ENCODE measurements at places on chromosomes 11 and 22.

DNA sequence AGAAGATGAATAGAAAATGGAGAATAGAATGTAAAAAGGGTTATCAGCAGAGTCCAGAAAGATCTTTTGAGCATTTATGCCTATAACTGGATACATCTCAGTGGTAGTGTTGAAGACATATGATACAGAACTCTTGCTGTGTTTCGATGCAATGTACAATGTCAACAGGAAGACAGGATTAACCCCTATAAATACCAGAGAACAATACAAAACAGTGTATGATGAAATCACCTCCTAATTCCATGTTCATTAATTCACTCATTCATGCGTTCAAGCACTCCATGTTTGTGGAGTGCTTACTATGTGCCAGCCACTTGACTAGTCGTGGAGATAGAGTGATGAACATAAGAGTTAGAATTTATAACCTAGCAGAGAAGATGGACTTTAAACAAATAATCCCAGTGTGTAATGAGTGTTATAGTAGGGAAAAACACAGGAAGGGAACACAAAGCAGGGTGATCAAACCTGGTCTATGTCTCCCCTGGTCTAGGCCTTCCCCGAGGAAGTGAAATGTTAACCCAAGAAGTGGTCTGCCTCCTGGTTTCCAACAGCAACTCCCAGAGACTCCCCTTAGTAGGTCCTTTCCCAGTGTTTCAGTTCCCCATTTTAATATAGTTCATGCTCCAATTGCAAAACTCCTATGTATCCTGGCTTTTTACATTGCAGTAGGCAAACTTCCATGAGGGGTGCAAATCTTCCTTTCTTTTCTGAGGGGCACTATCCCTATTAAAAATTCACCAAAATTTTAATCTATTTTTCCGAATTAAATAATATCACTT is 9.1 kb upstream of the SESN3 start:
- no peak for DNase-seq

DNA sequence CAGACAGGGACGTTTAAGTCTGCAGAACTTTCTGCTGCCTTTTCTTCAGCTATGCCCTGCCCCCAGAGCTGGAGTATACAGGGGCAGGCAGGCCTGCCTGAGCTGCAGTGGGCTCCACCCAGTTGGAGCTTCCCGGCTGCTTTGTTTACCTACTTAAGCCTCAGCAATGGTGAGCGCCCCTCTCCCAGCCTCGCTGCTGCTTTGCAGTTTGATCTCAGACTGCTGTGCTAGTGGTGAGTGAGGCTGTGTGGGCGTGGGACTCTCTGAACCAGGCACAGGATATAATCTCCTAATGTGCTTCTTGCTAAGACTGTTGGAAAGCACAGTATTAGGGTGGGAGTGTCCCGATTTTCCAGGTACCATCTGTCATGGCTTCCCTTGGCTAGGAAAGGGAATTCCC is 38.5 kb downstream of the NELL1 start:
- no peak for DNase-seq

DNA sequence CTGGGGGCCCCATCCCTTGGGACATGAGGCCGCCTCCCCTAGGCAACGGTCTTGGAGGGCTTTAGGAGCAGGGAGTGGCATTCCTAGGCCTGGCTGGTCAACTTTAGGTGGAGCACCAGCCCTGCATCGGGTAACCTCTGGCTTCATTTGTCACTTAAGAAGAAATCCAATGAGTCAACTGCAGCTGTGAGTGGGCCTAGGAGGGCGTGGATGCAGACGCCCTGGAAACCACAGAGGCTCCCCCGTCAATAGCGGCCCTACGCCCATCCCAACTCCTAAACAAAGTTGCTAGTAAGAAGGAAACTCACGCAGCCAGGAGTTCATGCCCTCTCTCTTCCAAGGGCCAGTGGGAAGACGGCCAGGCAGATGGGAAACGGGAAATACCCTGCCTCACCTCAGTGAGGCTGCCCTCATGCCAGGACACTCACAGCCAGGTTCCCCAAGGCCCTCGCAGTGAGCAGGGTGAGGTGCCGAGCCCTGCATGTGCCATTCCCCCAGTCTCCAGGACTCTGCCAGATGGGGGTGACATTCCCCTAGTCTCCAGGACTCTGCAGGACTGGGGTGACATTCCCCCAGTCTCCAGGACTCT is 20.8 kb downstream of the BID start:
- DNase-seq: no peak

GRCh38 chr22:47207846-47208554 is 445.6 kb downstream of the TBC1D22A start:
- no peak for DNase-seq

DNA sequence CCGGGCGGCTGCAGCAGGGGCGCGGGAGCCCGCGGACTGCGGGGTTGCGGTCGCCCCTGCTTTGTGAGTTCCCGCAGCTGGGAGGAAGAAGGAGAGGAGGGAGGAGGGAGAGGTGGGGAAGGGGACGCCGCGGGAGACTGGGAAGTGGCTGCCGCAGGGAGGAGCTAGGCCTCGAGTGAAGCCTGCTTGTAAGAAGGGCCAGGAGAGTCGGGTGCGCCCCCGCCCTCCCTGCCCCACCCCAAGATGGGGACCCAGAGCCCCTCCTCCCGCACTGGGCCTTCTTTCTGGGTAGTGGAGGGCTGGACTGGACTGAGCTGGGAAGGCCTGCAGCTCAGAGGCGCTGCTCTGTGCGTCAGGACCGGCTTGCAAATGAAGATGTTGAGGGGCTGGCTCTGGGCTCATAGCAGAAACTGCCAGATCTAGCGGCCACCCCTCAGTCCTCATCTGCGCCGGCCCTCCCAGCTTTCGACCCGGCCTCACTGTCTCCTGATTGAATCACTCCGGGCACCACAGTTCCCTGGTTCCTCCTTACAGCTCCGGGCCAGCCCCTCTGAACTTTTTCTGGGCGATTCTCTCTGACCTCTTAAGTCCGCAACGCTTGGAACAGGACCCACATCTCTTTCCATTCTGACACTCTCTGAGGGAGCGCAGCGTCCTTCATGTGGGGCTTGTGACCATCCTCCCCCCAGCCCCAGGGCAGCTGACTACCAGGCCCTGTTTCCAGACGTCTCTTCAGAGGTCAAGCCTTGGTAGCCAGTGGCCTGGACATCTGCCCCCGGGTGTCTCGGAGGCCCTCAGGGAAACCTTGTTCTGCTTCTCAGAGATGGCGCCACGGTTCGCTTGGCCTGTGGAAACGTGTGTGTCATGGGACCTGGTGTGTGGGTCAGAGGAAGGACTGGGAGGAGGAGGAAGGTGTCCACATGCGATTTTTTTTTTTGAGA is 21.9 kb downstream of the SERPINH1 start:
- DNase-seq: peak; percentile 54

GRCh38 chr11:31582697-31583096 is 73.1 kb downstream of the ELP4 start:
- DNase-seq: no peak

GRCh38 chr11:108196901-108197300 is 25.5 kb downstream of the NPAT start:
- DNase-seq: no peak

DNA sequence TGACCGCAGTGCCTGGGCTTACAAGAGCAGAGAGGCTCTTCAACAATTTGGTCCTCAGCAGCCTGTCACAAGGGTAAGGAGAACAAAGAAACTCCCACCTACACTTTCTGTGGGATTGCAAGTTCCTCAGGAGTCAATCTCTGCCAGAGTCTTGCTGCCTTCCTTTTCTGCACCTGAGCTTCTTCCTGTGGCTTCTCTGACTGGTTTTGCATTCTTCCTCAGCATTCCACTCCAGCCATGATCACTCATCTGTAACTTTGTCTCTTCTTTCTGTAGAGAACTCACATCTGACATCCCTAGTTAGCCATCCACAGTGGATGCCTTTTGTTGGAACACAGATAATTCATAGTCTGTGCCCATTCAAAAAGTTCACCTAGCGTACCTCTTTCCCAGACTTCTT is 14.2 kb upstream of the OR6A2 start:
- DNase-seq: no peak

GRCh38 chr22:31748490-31748889 is 1.4 kb downstream of the PRR14L start:
- no peak for DNase-seq

GRCh38 chr22:38881997-38882879 is 10.2 kb upstream of the CBX6 start:
- DNase-seq: no peak

DNA sequence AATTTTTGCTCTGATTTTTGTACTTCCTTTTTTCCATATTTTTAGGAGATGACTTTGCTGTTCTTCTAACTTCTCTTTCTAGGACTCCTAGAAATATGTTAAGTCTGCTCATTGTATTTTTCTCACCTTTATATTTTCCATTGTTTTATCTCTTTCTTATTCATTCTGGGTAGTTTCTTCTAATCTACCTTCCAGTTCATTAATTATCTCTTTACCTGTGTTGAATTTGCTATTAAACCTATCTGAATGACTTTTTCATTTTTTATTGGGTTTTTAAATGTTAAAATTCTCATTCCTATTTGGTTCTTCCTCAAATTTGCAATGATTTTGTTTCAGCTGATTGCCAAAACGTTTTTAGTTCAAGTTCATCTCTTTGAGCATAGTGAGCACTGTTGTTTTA is 27.8 kb upstream of the EHF start:
- no peak for DNase-seq

DNA sequence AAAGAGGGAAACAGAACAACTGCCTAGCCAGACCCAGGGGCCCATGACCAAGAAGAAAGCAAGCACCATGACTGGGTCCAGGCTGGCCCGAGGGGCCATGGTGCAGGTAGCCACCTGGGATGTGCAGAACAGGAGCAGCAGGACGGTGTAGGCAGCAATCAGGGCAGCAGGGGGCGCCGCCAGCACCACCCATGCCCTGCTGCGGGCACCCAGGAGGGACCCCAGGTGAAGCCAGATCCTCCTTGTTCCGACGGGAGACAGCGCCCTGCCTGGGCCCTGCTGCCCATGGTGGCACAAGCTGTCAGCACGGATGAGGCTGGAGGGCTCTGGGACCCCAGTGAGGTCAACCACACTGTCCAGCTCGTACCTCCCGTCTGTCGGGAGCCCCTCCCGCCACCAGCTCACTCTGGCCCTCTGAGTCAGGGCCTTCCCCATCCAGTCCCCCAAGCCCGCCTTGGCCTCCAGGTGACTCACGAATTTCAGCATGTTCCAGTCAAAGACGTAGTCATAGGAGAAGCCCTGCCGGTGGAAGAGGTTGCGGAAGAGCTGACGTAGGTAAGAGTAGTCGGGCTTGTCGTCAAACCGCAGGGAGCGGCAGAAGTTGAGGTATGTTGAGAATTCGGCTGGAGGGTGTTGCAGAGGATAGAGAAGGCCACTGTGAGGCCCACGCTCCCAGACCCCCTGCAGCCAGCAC is 18.8 kb downstream of the CSNK1E start:
- DNase-seq: no peak

GRCh38 chr11:65170058-65170534 is at the start of gene SPDYC:
SPDYC (plus strand) TSS chr11:65170233; CDS start chr11:65171358, 1,125 bp downstream.
- DNase-seq: no peak

DNA sequence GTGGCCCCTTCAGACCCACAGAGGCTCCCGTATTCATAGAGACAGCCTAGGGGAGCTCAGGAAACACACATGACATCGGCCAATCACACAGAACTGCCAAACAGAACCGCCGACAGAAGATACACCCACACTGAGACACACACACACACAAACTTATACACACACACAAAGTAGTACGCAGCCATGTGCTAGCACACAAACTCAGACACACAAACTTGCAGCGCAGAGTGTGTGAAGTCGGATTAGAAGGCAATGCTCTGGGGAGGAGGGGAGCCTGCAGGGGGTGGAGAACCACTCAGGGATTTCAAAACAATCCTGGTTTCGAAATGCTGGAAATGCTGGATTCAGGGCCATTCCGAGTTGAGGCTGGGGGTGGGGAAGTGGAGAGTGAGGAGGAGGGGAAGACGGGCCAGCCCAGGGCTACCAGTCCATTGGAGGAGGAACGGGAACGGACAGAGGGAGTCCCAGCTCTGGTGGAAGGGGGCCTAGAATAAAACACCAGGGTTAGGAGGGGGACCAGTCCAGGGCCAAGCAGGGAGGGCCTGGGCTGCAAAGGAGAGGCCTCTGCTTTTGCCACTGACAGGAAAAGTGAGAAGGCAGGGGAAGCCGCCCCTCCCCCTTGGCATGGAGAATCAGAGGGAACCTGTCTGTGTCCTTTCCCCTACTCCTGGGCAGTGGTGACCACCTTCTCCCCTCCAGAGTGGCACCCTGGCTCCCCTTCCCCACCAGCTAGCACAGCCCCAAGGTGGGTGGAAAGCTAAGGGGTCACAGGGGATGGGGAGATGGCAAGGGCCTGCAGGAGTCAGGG is 4.4 kb downstream of the BCL9L start:
- no peak for DNase-seq

- no peak for DNase-seq
These were observed 565.9 kb downstream of the ETS1 start for GRCh38 chr11:128021349-128022006.

GRCh38 chr22:24503843-24504338 is 8.8 kb downstream of the UPB1 start:
- no peak for DNase-seq

GRCh38 chr11:35088226-35088625 is 50.7 kb upstream of the CD44 start:
- DNase-seq: no peak

GRCh38 chr22:17931400-17931825 is 92.9 kb downstream of the MICAL3 start:
- no peak for DNase-seq

DNA sequence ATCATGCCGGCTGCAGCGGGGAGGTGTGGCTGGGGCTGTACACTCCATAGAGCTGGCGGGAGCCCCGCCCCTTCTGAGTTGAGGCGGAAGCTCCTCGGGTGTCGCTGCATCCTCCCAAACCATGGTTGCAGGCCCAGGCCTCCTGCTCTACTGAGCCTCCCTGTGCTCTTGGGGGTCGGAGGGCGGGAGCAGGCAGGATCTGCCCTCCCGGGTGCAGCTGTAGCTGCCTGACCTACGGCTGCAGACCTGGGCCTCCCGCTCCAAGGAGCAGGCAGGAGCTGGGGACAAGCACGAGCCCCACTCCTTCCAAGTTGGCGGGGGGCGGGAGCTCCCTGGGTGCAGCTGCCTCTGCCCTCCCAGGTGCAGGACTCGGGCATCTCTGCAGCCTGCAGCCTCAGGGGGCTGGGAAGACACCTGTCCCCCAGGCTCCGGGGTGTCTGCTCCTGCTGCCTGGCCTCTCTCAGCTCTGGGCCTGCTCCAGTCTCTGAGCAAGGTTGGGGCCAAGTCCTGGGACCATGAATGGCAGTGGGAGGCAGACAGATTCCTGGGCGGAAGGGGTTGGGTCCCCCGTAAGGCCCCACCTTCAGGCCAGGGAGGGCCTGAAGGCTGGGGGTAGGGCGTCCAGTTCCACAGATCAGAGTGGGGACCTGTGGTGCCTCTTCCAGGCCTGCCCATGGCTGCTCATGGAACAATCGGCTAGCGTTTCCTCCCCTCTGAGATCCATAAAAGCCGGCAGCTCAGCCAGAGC is 46.4 kb upstream of the SC5D start:
- no peak for DNase-seq

GRCh38 chr11:10490398-10491241 is 35.6 kb downstream of the AMPD3 start:
- DNase-seq: no peak

Measured in NCI-H187 treated with DMSO at 0.1 percent for 48 hours (cell line).